ENCODE measurements at places on chromosomes 12 and 14.

GRCh38 chr14:90750701-90751100 is 65.5 kb downstream of the TTC7B start:
- no peak for DNase-seq

DNA sequence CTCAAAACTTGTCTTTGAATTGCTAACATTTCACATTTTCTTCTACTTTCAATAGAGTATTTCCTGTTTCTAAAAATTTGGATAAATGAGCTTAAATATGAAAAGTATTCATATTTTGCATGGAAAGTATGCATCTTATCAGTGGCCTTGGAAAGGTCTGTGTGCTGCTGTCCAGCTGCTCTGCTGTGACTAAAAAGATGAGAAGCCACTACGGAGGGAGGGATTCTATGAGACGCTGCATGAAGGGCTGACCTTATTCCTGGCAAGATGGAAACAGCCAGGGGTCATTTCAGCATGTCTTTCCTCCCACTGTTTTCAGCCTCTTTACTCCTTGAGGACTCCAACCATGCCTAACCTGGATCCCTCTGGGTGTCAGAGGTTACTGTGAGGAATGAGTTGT is 13.0 kb downstream of the PIWIL1 start:
- DNase-seq, result no peak

GRCh38 chr12:33438851-33439586 is 600 bp downstream of the SYT10 start:
- DNase-seq, result no peak

DNA sequence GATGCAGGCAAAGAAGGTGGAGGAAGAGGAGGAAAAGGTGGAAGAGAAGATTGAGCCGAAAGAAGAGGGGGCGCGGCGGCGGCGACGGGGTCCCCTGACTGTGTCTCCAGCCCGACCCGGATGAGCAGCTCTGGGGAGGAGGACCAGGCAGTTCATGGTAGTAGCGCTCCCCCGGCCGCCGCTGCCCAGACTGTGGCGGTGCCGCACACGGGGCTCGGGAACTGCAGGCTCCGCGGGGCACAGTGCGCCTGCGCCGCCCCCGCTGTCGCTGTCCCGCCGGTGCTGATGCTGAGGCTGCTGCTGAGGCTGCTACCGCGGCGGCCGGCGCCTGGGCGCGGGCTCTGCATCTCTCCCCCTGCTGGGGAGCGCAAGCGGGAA is at the start of gene KCNH5:
KCNH5 (minus strand) TSS at position 225 of the 378 bp plus-strand sequence. CDS start 272 bp downstream, outside the sequence.
- DNase-seq, result no peak

GRCh38 chr14:72946491-72946890 is 20.2 kb downstream of the DCAF4 start:
- no peak for DNase-seq

Measured in OCI-M1 (cell line).